WTC11 (cell line): ENCODE measurements at places on chromosomes 3 and 15. TPM values are rescaled to one million over a fixed set of nuclear protein-coding genes. Genes with fewer than 3 reads are reported as not detected.

GRCh38 chr3:74756674-74757073 is 142.2 kb upstream of the CNTN3 start:
- DNase-seq = no peak

THUMPD3 gene
- 55.2 to 67.5 TPM (median 66.0 TPM) in 3 replicates for total RNA-seq

DNA sequence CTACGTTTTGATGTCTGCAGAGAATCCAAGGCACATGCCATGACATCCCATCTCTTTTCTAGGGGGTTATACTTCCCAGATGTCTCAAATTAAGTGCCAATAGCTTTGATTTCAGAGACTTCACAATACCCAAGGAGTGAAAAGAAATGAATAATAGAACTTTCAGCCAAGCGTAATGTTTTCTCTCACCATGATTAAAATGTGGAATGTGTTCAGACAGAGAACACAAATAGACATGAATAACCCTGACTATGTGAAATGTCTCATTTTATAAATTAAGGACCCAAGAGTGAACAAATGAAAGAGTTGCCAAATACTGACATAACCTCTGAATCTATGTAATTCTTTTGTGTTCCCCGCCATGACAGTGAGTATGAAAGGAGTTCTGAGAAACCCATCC is 123.6 kb upstream of the GAP43 start:
- DNase-seq = no peak

GRCh38 chr3:31064021-31064420 is 169.6 kb upstream of the GADL1 start:
- no peak for DNase-seq

DNA sequence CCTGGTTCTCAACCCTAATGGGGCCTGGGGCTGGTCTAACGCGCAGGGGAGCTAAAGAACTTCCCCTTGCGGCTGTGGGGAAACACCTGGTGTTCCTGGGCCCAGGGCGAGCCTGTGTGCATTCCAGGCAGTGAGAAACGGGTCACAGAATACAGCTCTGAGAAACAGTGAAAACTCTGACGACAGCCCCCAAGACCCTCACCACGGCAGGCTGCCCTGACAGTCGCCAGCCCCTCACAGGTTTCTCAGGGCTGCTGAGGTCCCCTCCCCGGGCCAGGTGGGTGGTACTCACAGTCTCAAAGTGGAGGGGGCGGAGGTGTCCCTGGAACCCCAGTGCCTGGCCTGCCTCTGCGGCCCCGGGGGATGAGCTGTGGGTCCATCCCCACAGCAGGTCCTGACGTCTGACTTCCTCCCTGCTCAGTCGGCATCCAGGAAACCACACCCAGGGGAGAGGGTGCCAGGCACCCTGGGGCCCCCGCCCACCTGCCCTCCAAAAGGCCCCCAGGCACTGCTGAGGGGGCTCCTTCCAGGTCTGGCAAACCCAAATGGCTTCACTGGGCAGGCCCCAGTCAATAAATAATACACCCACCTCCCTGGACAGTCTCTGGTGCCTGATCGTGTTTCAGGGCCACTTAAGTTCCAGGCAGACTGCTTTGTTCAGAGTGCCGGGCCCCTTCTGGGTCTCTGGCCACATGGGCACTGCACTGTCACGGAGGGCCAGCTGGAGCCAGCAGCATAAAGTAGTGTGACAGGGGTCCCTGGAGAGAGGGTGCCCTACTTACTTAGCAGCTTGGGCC is 57.7 kb downstream of the IQSEC1 start:
- no peak for DNase-seq

GRCh38 chr3:137217733-137218132 is 259.9 kb downstream of the IL20RB start:
- peak; percentile 67 for DNase-seq

DNA sequence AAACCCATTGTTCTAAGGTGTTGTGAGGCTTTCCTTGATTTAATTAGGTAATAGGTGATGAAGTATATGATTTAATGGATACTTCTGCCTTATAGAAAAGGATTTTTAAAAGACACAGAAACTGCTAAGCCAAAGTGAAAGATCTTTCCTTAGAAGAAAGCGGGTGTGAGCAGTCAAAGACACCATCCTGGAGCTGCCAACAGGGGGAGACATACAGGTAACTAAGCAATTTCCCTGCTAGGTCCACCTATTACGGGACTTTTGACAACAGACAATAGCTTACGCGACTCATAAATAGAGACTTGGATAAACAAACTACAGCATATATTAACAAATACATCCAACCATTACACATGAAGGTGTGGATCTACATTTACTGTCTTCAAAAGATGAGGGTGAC is 669.5 kb downstream of the SQOR start:
- DNase-seq = peak; percentile 67

GRAMD1C gene
- 2.6 to 3.5 TPM (median 2.8 TPM) in 3 replicates for total RNA-seq

GRCh38 chr15:32986147-32986546 is 208.4 kb downstream of the FMN1 start:
- DNase-seq = no peak

DNA sequence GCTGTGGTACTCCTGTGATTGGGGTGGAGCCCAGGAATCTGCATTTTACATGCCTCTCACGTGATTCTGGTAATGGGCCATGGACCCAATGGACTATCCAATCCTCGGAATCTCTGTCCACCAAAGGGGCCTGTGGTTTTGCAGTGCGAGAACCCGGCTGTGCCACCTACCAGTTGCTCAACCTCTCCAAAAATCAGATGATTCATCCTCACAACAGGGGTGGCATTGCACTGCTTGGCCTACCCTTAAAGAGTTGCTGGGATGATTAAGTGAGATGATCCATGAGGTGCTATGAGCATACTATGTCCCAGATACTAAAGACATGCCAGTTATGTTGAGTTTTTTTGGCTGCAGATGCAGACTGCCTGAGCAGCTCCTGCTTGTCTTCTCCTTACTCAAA is 5.1 kb downstream of the ANP32A start:
- DNase-seq = no peak

CHL1 gene
- total RNA-seq = 0.27 TPM in 1 of 3 replicates, not detected in the others

GRCh38 chr3:44988073-44988472 is 12.0 kb downstream of the EXOSC7 start:
- DNase-seq = no peak

RASGRF1 gene
- 0.85 to 0.99 TPM (median 0.89 TPM) in 3 replicates for total RNA-seq

P2RY13 gene
- total RNA-seq = not detected in 3 replicates

CLDN1 gene
- total RNA-seq = 4.4 to 5.9 TPM (median 5.7 TPM) in 3 replicates

- DNase-seq = peak; percentile 58
Observed at GRCh38 chr15:45136378-45136764, 6.6 kb downstream of the DUOX1 start.

DNA sequence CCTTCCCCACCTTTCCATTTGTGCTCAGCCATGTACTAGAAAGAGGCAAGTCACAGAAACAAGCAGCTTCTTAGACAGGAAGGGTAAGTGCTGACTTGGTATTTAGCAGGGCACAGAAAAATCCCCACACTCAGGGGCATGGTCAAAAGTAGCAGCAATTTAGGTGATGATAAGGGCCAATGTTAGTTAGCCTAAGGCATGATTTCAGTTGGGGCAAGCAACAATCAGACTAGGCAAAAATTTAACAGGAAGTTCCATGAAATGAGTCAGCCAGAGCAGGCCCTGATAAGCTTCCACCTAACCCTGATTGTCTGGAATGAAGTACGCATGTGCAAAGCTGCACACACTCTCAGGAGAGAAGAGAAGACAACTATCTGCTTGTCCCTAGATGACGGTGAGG is 423.4 kb upstream of the UBE2E2 start:
- no peak for DNase-seq

DNA sequence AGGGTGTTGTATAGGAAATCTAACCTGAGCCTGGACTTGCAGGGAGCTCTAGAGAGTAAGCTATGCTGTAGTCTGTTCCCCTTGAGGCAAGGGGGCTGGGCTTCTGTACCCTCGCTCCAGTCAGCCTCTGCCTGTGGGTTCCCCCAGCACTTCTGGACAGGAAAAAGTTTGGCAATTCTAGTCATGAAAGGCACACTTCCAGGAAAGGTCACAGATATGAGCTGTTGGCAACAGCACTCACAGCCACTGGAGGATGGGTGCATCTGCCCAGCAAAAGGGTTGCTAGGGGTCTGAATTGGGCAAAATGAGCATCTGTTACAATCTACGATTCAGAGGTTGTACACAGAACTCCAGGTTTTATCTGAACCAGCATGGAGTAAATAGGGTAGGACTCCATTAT is 281.2 kb downstream of the ERC2 start:
- DNase-seq = no peak

DNA sequence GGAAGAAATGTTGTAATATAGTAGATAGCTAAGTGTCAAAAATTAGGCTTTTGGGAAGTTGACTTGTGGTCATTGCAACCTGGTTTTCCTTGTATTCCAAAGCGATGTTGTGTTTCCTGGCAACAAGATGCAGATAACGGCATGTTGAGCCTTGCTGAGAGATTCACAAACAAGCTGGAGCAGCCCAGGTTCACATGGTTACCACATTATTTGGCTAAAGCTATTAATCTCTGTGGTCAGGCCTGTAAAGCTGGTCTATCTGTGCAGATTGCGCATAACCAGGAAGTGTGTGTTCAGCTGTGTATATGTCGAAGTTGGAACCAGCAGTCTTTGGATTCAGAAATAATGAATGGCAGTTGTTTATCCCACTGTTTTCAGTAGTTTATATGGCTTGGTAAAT is 6.6 kb downstream of the TIPARP start:
- DNase-seq = peak; percentile 21

- DNase-seq = no peak
Observed at GRCh38 chr3:172582712-172583111, 59.5 kb upstream of the TNFSF10 start.

GRCh38 chr3:147937891-147938290 is 528.7 kb downstream of the ZIC1 start:
- no peak for DNase-seq

- no peak for DNase-seq
Observed at GRCh38 chr3:144361002-144361401, 389.4 kb downstream of the DIPK2A start.

- no peak for DNase-seq
Observed at GRCh38 chr15:28942571-28942970, 56.8 kb downstream of the APBA2 start.

DNA sequence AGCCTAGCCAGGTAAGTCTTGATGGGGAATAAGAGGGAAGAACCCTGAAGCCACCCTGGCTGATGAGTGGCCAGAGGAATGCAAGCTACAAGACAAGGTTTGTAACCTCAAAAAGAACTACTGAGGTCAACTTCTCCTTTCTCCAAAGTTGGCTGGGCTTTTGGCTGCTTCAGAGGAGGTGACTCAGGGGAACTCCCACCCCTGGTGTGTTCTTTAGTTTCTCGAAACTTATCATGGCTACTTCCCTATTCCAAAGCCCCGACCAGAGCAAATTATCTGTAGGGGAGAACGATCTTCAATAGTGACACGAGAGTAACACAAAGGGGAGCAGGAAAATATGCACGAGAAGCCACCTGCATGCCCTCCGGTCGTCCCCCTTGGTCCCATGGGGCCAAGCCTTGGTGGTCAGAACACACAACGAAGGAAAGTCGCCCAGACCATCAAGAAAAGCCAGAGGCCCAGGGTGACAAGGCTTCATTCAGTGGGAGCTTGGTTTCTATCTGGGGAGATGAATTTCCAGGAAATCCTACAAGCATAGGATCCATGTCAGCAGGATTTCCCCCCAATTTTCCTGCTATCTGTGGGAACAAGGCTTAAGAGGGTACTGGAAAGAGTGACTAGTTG is 6.5 kb upstream of the BCL2A1 start:
- no peak for DNase-seq

GRCh38 chr3:4674216-4674615 is 181.1 kb downstream of the ITPR1 start:
- no peak for DNase-seq

NAALADL2 gene
- total RNA-seq = 1.2 to 1.6 TPM (median 1.2 TPM) in 3 replicates

DNA sequence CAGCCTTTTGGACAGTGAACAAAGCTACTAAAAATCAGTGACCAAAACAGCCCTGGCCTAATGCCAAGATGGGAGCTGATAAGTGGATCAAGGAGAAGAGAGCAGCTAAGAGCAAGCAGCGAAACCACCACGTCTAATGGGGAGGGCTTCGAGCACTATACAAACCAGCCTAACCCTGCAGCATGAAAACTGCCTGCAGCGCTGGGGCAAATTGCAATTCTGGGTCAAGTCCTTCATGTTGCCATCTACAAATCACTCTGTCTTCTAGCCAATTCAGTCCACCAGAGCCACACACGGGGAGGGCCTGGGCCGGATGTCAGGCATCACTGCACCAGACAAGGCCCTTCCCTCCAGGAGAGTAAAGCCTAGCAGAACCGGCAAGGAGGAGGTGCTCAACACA is 30.5 kb upstream of the SPATA12 start:
- DNase-seq = no peak

DNA sequence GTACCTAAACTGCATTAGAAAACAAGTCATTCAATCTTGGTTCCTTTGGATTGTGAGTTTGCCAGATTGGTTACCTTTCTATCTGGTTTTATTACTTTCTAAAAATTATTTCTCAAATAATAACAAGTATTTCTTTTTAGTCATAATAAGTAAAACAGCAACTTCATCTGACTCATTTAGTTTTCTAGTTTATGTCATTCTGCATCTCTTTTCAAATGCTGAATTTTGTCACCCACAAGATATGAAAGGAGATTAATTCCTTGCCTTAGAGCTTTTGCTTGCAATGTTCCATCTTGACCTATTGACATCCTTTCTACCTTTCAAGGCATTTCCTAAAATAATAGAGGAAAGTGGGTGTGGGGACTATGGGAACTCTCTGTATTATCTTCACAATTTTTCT is 253.6 kb upstream of the PEX5L start:
- no peak for DNase-seq

- no peak for DNase-seq
Observed at GRCh38 chr3:36876181-36876936, 68.5 kb downstream of the TRANK1 start.

DNA sequence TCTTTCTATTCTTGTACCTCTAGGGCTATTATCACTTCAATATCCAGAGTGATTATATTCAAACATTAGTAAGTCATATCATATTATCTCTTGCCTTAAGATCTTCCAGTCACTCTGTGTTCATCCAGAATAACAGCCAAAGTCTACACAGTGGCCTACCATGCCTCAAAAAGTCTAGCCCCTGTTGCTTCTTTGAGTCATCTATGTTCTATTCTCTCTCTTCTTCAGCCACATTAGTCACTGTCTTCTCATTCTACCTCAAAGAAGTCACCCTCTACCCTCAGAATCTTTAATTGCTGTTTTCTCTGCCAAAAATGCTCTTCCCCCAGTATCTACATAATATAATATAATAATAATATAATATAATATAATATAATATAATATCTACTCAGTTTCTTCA is 356.0 kb downstream of the NLGN1 start:
- no peak for DNase-seq

IL20RB gene
- 2.3 to 3.1 TPM (median 2.4 TPM) in 3 replicates for total RNA-seq

TMF1 gene
- total RNA-seq = 18.8 to 23.9 TPM (median 20.6 TPM) in 3 replicates

DNA sequence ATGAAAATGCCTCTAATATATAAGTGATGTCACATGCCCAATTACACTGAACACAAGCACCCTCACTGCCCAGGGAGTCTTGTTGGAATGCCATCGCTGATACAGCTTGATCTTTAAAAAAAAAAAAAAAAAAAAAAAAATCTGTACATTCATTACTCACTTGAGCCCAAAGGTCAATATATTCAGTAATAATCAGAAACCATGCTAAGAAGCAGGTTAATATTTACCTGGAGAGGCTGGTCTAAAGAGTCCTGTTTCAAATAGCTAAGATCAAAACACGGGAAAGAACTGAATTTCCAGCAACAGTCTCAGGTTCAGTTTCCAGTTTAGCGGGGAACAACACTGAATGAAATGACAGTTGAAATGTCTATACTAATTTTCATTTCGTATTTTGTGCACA is 109.9 kb downstream of the UACA start:
- DNase-seq = no peak

- no peak for DNase-seq
Observed at GRCh38 chr3:129336093-129336706, 57.5 kb downstream of the HMCES start.

GRCh38 chr15:32636410-32636809 is 5.1 kb upstream of the SCG5 start:
- no peak for DNase-seq

GRCh38 chr15:83106994-83107840 is at the start of gene TM6SF1:
Gene TM6SF1 (plus strand): TSS chr15:83107645. CDS start chr15:83107681, 36 bp downstream.
- DNase-seq = peak; percentile 26
